ENCODE measurements at places on chromosomes 7 and 10.
A peak's percentile ranks its signal among the peaks of the same experiment; 100 is the strongest.

GRCh38 chr7:86968618-86969017 is 90.8 kb downstream of the ELAPOR2 start:
- DNase-seq = no peak

- DNase-seq = no peak
These were observed 155.5 kb downstream of the ZNF248 start for GRCh38 chr10:37701781-37702493.

- DNase-seq = no peak
These were observed 533.0 kb downstream of the PTPRN2 start for GRCh38 chr7:158054611-158055010.

- no peak for DNase-seq
These were observed 24.9 kb upstream of the WDFY4 start for GRCh38 chr10:48659790-48660189.

DNA sequence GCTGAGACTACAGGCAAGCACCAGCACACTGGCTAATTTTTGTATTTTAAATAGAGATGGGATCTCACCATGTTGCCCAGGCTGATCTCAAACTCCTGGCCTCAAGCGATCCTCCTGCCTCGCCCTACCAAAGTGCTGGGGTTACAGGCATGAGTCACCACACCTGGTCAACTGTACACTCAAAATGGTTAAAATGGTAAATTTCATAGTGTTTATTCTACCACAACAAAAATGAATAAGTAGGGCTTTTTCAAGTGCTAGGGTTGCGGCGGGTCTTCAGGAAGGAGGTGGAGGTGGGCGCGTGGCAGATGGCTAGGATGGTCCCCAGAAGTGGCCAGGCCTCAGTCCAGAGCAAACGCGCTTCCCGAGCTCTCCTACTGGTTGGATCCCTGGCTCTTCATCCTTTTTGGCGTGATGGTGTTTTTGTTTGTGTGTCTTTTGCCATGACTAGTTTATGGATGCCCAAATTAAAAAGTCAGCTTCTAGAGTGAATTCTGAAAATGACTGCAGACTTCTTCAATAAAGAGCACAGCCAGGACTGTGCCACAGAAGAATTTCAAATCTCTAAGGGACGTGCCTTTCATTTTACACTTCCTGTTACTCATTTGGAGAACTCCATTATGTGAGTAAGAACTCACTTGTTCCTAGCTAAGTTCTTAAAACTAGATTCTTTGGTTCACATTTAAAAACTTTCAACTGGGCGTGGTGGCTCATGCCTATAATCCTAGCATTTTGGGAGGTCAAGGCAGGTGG is 73.9 kb downstream of the TMEM130 start:
- no peak for DNase-seq

DNA sequence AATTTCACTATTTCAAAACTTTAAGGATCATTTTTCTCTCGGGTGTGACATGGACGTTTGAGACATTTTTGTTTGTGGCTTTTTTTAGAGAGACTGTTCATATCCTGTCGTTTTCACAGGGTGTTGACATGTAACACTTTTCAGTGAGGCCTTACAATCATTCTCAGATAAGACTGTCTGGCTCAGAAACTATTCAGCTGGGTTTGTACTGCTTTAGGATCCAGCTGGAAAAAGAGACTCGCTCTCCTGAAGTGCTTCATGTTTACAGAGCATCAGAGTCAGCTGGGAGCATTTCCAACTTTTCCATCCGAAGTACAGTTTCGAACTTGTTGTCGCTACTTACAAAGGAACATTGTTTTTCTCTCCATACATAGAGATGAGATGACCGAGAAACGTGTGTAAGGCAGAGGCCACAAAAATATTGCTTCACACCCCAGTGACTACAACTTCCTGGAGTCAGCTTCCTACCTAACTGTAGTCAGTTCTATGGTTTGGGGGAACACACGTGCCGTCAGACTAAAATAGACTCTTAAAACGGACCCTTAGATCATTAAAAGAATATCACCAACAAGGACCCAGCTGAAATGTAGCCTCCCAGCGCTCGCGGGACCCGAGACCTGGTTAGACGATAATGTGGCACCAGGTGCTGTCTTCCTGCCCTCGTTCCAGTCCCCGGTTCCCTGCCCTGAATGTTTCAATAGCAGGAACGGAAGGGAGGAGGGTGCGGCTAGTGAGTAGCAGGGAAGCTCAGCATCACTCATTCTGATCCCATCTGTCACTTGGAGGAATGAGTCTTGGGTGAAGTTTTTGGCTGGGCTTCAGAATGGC is 78.0 kb downstream of the MKI67 start:
- no peak for DNase-seq

GRCh38 chr10:4109469-4109868 is 324.5 kb upstream of the KLF6 start:
- DNase-seq = no peak

DNA sequence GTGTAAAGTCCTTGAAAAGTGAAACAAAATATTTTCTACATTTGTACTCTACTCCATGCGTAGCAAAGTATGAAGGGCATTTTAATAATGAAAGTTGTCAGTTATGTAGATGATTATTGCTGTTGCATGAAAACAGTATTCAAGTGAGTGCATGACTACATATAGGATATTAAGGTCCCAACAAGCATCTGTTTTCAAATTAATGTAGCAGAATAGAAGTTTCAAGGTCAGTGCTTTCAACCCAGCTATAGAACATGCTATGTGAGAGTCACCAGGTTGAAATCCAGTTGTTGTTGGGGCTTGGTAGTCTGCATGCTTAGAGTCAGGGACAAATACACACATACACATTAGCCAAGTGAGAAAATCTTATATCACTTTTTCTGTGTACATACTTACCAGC is 14.8 kb downstream of the CD36 start:
- DNase-seq = no peak

GRCh38 chr10:109308971-109309370 is 614.3 kb downstream of the XPNPEP1 start:
- no peak for DNase-seq

DNA sequence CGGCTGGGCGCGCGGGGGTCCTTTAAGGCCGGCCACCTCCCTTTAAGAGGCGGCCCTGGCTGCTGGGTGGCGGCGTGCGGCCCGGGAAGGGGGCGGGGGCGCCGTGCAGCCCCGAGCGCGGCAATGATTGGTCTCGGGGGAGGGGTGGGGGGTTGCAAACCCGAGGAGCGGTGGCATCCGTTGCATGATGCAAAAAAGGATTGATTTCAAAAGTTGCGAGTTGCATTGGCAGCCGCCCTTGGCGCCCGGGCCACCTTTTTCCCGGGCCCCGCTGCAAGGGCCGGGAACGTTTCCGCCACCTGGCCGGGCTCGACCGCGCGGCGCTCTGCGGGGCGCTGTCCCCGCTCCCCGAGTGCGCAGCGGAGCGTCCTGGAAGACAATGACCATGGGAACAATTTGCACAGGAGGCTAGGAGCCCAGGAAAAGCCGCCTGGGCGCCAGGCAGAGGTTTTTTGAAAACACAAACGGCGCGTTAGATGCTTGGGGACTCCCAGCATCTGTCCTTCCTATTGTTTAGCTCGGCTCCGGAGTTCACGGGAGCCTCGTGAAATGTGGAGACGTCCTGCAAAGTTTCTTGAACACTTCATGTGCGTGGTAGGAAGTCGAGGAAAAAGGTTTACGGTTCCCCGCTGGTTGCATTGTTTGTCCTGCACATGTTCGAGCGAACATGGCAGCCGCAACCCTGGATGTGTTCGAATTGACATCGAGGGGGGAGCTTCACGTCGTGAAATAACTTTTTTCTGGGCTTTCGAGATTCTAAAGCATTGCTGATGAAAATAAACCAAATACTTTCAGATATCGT is at the start of gene SEPHS1:
SEPHS1 (minus strand) TSS at position 78 of the 802 bp plus-strand sequence. CDS start 3,343 bp downstream, outside the sequence.
- DNase-seq = peak; percentile 75

GRCh38 chr7:52074071-52074470 is 757.5 kb upstream of the COBL start:
- no peak for DNase-seq

GRCh38 chr10:34286136-34286739 is 528.9 kb downstream of the PARD3 start:
- no peak for DNase-seq

GRCh38 chr7:158391141-158391540 is 196.5 kb downstream of the PTPRN2 start:
- no peak for DNase-seq

- peak; percentile 40 for DNase-seq
These were observed 22.9 kb downstream of the GSAP start for GRCh38 chr7:77393261-77393660.

- no peak for DNase-seq
These were observed 59.3 kb upstream of the APBB1IP start for GRCh38 chr10:26378861-26379294.

DNA sequence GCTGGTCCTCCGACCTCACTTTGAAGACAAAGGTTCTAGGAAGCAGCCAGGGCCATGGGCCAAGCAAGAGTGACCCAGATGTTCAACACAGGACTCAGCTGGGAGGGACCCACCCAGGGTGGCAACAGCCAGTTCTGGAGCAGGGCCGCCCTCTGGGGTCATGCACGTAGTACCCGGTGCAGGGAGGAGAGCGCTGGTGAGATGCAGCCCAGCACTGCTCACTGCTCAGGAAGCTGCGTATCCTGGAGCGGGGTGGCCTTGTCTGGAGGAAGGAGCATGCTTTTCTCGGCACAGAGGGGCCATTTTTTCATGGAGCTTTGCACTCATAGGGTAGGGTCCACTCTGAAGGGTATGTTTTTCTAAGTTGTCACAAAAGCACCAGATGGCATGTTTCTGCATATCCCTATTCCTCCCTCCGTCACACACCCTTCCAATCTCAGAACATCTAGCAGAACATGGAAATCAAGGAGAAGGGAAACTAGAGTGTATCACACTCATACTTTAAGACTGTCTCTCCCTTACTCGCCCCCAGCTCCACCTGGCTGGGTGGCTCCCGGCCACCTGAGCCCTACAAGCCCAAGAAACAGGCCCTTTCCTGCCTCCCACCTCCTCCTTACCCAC is 132.6 kb downstream of the CDH23 start:
- no peak for DNase-seq

DNA sequence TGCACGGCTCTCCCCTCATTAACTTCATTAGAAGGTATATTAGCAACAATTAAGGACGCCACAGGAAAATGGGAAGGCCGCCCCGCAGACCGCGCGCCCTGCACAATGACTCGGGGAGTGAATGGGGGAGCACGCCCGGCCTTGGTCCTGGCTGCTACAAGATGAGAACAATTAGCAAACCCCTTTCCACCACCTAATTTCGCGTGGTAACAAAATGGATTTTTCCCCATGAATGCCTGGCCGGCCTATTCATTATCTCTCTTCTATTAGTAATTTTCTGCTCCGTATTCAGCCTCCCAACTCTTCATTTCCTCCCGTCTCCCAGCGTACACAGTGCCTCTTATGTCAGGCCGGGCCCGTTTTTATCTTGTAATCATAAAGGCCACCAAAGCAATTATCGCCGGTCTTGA is 346.9 kb downstream of the DNAJB6 start:
- DNase-seq = no peak

DNA sequence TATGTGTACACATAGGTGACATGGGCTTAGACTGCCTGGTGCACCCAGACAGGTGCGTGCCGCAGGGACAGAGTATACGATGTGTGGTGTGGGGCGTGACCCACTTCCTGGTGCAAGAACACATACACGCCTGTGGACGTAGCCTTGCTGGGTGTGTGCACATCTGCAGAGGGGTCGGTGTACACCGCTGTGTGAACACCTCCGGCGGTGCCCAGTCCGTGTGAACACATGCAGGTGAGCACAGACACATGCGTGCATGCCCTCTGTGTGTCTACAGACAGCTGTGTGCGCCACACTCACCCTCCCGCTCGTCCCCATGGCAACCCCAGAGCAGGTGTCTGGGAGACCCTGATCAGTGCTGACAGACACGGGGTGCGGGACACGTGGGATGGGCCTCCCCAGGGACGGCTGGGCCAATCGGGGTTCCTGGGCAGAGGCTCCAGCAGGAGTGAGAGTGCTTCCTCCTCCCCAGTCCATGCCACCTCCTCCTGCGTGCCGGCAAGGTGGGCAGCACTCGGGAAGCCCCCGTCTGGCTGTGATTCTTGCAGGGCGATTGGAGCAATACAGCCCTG is 23.4 kb downstream of the ELFN1 start:
- DNase-seq = no peak

DNA sequence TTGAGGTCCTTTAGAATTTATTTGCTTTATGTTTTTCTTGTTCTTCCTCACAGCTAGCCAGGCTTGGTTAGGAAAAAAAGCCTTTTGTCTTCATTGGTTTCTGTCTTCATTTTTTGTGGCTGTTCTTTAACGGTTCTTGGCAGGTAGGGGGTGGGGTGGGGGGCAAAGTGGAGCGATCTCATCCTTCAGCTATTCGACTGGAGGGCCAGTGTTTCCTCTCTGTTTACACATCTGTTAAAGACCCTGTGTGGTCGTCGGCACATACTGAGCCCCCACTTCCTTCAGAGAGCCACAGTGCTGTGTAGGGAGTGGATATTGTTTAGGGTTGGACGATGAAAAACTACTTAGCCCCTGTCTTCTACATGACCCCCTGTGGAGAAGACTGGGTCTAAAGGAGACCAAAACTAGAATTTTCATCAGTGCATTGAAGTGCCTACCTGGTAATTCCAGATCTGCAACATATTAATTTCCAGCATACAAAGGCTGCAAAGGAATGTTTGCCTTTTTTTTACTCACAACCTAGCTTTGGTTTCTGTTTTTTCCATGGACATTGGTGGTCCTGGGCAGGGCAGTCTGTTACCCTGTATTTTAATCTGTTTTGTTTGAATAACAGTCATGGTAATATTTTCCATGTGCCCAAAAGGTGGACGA is 29.0 kb downstream of the PRPF18 start:
- DNase-seq = no peak

DNA sequence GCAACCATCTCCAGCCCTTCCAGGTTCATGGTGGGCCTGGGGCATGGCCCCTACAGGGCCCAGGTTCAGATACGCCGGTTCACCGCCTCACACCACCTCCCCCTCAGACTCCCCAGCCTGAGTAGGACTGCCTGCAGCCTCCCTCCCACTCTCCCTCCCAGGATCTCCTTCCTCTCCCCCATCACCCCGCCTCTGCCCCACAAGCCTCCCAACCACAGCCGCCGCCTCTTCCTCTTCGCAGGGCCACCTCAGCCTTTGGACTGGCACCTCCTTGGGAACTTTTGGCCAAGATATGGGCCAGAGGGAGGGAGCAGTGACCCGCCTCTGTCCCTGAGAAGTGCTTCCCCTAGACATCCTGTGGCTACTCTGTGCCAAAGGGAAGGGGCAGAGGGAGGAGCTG is 9.3 kb downstream of the KCNIP2 start:
- no peak for DNase-seq

- no peak for DNase-seq
These were observed 85.8 kb downstream of the GSAP start for GRCh38 chr7:77330169-77330882.

DNA sequence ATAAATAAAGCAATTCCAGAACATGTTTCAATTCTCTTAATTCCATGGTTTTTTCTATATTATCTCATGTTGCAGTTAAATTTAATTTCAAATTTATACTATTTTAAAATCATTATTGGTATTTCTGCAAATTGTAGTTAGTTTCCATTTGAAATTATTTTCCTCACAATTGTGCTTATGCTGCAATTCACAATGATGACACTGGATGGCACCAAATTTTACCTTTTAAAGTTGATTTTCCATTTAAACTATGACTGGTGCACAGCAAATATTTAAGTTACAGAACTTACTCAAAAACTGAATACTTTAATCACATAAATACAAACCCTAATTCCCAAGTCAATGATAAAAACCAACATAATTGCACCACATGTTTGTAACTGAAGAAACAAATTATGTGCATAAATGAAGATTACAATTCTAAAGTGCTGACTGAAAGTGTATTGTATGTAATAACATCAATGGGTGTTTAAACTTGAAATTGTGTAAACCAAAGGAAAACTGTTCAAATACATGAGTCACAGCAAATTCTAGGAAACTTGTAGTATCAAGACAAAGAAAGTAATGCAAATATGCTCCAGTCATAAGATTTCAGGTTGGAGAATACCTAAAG is 75.3 kb upstream of the AASS start:
- DNase-seq = no peak

GRCh38 chr7:73891178-73891885 is 30.4 kb downstream of the TMEM270 start:
- DNase-seq = no peak
